Hepatocyte (in vitro differentiated cells): ENCODE measurements at places on chromosomes 4 and X. TPM values are rescaled to one million over a fixed set of nuclear protein-coding genes. Genes with fewer than 3 reads are reported as not detected.
A peak's percentile ranks its signal among the peaks of the same experiment; 100 is the strongest.

DNA sequence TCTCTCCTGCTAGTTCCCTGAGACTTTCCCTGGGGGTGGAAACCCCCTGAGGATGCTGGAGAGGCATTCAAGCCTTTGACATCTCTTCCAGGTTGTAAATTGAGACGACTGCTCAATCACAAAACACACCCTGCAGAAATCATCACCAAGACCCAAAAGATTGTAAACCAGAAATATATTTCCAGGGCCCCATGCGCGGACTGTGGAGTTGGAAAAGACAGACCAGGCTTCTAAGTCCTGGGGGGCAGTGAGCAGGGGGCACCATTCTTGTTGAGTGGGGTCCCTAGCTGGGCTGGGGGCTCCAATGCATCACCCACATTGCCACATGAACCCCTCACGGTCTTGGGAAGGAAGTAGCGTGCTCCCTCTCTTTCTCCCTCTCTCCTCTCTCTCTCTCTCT, 87.9 kb upstream of the C4orf50 start:
- DNase-seq: no peak

- no peak for DNase-seq
These were observed 533.2 kb upstream of the AGA start for GRCh38 chr4:177975315-177975987.

GRCh38 chrX:38192007-38192810, 28.5 kb downstream of the SRPX start:
- DNase-seq: no peak

DNA sequence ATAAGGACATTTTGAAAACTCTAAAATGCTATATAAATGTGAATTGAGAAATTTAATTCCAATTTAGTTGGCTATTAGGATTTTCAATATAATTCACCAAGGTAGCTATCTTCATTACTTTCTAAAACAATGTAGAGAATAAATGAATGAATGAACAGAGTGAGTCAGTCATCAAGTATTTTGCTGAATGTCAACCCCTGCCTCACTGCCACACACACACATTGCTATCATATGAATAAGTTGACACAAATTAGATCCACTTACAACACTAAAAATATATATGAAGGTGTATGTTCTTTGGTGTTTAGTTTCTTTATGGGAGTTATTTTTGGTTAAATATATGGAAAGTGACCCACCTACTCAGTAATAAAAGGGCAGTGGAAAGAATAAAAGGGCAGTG, 141.4 kb upstream of the SMIM10 start:
- DNase-seq: no peak

- peak; percentile 13 for DNase-seq
These were observed 172.1 kb downstream of the MID1IP1 start for GRCh38 chrX:38973322-38973721.

GRCh38 chr4:6221301-6221850, 21.0 kb upstream of the JAKMIP1 start:
- DNase-seq: no peak

- peak; percentile 88 for DNase-seq
These were observed 367.0 kb downstream of the BCOR start for GRCh38 chrX:39730662-39731329.

GRCh38 chr4:141501395-141501794, 135.0 kb upstream of the IL15 start:
- DNase-seq: no peak

- no peak for DNase-seq
These were observed 35.5 kb downstream of the F8 start for GRCh38 chrX:154986826-154987575.

DNA sequence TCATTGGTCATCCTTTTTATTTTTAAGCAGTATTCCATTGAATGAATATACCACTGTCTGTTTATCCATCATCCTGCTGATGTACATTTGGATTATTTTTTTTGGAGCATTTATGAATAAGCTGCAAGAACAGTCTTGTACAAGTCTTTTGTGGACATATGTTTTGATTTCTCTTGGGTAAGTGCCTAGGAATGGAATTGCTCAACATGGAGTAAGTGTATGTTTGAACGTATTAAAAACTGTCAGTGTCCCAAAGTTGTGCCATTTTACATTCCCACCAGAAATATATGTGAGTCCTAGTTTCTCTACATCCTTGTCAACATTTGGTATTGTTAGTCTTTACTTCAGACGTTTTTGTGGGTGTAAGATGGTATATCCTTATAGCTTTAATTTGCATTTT, 287.0 kb upstream of the POF1B start:
- no peak for DNase-seq

DNA sequence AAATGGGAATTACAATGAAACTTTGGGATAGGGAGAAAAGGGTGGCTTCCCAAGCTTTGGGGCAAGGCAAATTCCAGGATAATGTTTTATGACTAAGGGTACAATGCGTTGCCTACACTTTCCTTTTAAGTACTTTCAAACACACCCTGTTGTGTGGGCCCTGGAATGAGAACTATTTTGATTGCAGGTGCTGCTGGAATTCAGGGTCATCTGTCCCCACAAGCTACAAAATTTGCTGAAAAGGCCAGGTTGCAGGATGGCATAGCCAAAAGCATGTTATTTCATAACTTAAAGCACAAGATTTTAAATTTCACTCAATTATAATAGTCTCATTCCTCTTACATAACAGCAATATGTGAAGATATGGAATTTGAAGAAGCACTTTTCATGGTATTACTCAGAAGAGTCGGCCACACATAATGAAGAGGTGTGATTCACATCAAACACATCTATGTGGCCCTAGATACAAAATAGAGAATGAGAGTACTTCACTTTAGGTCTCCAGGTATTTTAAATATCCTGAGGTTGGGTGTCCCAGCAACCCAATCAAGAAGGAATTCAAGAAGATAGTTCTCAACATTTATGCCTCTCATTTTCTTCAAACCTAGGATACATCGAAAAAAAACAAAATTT, 89.3 kb downstream of the APBB2 start:
- DNase-seq: no peak

- DNase-seq: no peak
These were observed 310.4 kb downstream of the ARAP2 start for GRCh38 chr4:35933901-35934300.

GRCh38 chrX:96389281-96390047, 295.2 kb upstream of the DIAPH2 start:
- no peak for DNase-seq

DNA sequence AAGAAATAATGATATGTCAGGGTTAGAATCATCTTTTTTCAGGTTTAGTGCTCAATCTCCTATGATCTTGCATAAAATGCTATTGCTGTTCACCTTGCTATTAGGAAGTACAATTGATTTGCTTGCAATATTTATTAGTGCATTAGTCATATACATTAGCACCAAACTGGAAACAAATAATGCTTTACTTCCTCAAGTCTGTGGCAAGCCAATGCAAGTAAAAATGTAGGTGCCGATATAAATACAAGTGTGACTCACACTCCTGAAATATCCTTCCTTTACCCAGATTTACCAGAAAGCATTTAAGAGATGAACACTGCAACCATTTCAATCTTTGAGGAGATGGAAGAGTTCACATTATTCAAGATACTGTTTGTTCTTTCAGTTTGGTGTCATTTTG, 1487.7 kb upstream of the ADGRL3 start:
- no peak for DNase-seq

GRCh38 chr4:146261041-146261440, 46.7 kb downstream of the REELD1 start:
- no peak for DNase-seq

DNA sequence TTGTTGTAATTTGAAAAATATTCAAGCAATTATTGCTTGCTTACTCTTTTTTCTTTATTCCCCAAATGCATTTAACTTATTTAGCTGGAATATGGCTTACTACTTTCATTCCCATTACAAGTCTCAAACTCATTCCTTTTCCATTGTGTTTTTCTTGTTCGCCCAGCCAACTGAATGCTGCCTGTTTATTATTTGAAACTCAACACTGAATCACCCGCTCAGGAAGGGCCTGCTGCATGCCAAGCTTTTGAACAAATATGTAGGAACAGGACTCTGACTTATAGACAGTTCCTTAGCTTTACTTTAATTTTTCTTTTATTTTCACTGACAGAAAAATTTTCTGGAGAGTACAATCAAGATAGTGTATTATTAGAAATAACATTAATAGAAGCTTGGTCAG, 12.9 kb downstream of the PCDH18 start:
- no peak for DNase-seq

DNA sequence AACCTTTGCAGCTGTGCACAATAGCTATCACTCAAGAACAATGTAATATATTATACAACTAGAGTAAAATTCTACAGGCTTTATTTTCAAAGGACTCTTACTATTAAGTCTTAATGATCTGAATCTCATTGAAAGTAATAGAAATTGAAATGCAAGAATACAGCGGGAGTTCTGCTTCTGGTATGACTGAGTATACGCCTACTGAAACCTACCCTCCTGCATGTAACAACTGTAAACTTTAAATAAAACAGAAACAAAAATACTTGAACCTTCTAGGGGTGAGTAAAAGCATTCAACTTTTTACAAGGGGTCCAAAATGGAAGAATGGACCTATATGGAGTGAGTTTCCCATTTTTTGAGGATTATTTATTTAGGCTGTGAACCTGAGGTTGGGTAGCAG, 13.5 kb downstream of the DCHS2 start:
- DNase-seq: no peak

- peak; percentile 4 for DNase-seq
These were observed 67.2 kb downstream of the MAP3K15 start for GRCh38 chrX:19448077-19448476.

DNA sequence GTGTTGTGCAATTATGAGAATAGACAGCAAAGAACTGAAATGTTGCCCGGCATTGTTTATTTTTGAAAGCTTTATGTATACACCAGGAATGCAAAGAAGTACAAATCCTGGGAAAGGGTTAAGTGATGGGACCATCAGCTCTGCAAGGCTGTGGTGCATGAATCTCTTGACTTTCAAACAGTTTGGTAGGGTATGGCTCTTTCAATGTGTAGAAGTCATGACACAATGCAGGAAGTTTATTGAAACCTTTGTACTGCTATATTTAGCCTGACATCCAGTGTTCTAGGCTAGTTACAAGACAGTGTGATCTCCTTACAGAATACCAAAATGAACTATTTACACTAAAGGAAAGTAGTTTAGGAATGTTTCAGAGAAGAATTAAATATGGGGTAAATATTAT, 206.8 kb upstream of the HAND2 start:
- no peak for DNase-seq

DNA sequence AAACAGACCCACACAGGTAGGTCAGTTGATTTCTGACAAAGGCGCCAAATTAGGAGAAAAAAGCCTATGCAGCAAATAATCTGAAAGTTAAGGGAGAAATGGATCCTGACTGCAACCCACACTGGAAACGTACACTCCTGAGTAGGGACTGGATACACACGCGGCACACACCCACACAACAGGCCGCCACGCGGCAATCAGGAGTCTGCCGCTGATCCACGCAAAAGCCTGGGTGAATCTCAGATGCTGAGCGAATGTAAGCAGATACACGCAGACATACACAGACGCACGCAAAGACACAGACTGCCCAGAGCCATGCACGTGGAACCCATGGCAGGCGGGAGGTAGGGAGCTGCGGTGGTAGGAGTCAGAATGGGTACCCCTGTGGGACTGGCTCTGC, 21.7 kb downstream of the LRPAP1 start:
- no peak for DNase-seq

GRCh38 chr4:14520171-14520570, 482.1 kb upstream of the CPEB2 start:
- peak; percentile 7 for DNase-seq

DNA sequence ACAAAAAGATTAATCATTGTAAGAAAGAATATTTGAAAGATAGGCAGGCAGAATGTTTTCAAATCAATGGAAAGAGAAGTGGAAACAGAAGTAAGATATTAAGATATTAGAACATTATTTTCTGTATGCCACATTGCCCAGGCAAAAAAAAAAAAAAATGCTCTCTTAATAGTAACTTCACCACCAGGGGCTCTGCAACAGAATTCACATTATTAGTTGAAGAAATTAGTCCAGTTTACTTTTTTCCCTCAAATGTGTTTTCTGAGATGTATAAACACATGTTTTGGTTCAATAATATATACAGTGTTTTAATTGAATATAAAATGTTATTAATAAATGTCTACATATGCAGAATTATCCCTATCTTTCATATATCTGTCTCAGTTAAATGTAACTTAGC, 78.0 kb upstream of the ADAD1 start:
- no peak for DNase-seq

- DNase-seq: no peak
These were observed 30.2 kb upstream of the FAM9C start for GRCh38 chrX:13074297-13075262.

DNA sequence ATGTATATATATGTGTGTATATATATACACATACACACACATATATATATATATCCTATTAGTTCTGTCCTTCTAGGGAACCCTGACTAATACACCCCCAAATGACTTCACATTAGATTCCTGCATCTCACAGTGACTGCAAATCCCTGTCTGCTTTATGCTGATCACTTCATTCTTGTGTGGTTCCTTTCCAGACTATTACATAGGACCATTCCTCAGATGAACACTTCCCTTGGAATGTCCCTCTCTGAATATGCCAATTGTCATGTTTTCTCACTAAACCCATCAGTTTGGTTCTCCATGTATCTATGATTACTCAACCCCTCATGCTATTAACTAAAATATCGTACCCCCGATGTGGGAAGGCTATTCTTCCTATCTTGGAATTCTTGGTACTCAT, 605.2 kb upstream of the NR3C2 start:
- no peak for DNase-seq

GRCh38 chr4:123553279-123553678, 156.7 kb downstream of the SPRY1 start:
- no peak for DNase-seq

DNA sequence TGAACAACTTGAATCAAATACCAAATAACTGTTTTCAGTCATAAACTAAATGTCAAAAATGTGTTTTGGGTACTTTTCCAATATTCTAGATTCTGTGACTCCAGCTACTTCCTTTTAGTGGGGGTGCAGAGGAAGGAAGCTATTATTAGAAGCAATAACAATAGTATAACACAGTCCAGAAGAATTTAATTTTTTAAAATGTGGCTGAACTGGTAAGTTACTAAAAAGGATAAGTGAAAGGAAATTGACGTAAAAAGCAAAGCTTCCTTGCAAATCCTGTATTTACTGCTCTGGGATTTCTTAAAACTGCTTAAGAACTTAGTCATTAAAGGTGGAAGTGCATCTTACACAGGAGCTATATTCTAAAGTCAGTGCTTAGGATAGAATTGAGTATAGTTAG, 53.2 kb downstream of the MOSPD2 start:
- no peak for DNase-seq

GRCh38 chr4:121139533-121140222, 24.4 kb downstream of the TNIP3 start:
- DNase-seq: peak; percentile 6

DNA sequence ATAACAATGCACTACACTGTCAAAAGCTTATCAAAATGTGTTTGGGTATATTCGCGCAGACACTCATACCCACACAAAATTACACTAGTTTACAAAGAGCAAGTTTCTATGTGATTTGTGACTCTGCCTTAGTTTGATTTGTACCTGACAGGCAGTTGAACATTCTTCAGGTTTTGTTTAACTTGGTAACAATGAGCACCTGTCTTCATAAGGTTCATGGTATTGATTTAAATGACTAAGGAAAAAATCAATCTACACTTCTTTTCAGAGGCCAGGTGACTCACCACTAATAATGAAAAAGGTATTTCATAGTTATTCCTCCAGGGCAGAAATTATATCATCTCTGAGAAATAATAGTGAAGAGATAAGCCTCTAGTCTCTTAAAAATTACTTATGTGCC, 1114.6 kb upstream of the AGA start:
- no peak for DNase-seq

NSUN7 gene
- 4.6 and 6.0 TPM in 2 replicates for polyA plus RNA-seq

LDB2 gene
- 5.9 and 8.7 TPM in 2 replicates for polyA plus RNA-seq

PRSS12 gene
- polyA plus RNA-seq: 8.2 and 15.4 TPM in 2 replicates

GPR50 gene
- polyA plus RNA-seq: 0.07 and 0.39 TPM in 2 replicates

CPXCR1 gene
- not detected in 2 replicates for polyA plus RNA-seq

DCAF12L1 gene
- polyA plus RNA-seq: 0.05 and 0.86 TPM in 2 replicates

RGN gene
- 82.7 and 111 TPM in 2 replicates for polyA plus RNA-seq
